Kidney glomerular epithelial cell (primary cell): ENCODE measurements at places on chromosomes 16 and 17.

- DNase-seq: no peak
Observed at GRCh38 chr17:51258756-51259563, 889 bp downstream of the MBTD1 start.

- DNase-seq: no peak
Observed at GRCh38 chr17:1963250-1963649, 61.9 kb downstream of the RTN4RL1 start.

DNA sequence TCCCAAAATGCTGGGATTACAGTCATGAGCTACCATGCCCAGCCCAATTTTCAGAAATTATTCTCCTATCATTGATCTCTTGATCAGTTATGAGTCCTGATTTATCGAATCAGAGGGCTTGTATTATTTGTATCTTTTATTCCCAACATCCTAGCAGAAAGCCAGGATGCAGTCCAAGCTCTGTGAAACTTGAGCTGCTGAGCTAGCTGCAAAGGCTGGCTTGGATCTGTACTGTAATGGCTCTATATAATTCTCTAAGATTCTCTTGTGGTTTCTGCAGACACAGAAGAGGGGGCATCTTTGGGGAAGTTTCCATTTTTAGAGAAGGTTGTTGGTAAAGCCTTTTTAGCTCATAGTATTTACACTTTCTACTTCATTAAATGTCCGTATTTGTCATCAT, 227.1 kb downstream of the MAP2K4 start:
- DNase-seq: no peak

GRCh38 chr17:49634485-49634860, 43.4 kb downstream of the SPOP start:
- no peak for DNase-seq

GRCh38 chr16:31764103-31764502, 109.5 kb upstream of the ZNF267 start:
- DNase-seq: no peak

DNA sequence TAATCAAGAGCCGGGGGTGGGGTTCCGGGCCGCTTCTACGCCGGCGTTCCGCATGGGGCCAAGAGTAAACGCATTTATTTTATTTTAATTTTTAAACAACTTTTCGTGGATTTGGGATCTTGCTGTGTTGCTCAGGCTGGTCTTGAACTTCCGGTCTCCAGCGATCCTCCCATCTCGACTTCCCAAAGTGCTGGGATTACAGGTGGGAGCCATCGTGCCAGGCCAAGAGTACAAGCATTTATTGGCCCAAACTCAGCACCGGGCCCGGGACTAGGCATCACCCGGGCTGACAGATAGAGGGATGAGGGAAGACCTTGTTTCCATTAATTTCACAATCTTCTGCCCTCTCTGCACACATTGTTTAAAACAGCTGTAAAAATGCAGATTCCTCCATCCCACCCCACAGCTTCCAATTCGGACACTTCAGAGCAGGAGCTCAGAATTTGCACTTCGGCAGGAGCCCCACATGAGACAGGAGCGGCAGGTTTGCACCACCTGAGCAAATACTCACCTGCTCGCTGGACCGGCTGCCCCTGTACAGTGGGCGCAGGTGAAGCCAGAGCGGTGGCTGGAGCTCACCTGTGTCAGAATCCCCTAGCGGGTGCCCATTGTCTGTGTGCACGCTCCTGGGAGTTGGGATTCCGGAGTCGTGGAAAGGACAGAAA, 663 bp upstream of the GINS2 start:
- DNase-seq: no peak

GRCh38 chr17:32515677-32516383, 29.0 kb downstream of the CDK5R1 start:
- DNase-seq: peak; percentile 25

- DNase-seq: peak; percentile 95
Observed at GRCh38 chr17:28750178-28751047, 6.6 kb downstream of the TRAF4 start.

- DNase-seq: no peak
Observed at GRCh38 chr17:65895969-65896368, 296.0 kb downstream of the CEP112 start.

GRCh38 chr16:73015612-73016487, 32.1 kb downstream of the ZFHX3 start:
- DNase-seq: peak; percentile 86

- DNase-seq: peak; percentile 8
Observed at GRCh38 chr17:17402558-17402957, 74.2 kb upstream of the MED9 start.

GRCh38 chr16:9053006-9053601, 38.3 kb upstream of the HAPSTR1 start:
- no peak for DNase-seq

DNA sequence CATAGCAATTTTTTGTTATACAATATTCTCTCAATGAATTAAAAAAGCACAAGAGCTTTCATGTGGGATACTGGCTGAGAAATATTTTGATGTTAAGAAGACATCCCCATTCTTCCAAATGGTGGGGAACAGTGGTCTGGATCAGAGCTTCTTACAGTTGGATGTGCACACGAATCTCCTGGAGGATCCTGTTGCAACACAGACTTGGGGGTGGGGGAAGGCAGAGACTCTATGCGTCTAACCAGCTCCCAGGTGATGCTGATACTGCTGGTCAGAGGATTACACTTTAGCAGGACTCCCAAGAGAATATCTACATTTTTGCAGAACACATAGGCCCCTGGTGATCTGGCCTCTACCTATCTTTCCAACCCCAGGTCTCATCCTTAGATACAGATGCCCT, 108.3 kb downstream of the SPACA3 start:
- no peak for DNase-seq

GRCh38 chr16:63945806-63946205, 1176.1 kb downstream of the CDH11 start:
- DNase-seq: no peak

DNA sequence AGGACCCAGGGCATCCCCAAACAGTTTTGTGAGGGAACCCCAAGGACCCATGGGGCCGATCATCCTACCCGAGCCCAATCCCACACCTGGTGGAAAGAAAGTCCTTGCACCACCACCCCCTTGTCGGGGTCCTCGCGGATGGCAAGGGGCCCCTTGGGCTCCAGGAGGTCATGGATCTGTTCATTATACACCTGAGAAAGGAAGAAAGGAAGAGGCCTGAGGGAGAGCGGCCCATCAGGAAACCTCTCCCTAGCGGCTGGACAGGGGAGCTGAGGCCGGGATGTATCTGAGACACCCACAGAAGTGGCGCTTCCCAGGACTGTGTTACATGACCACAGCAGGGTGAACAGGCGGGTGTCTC, 12.8 kb downstream of the KIF18B start:
- DNase-seq: no peak
